ENCODE measurements at places on chromosomes 3 and 15. TPM values are rescaled to one million over a fixed set of nuclear protein-coding genes. Genes with fewer than 3 reads are reported as not detected.

Gene CYP1A1
- total RNA-seq = 0.41 TPM

Gene RTP4
- total RNA-seq = 0.90 TPM

Gene DAZL
- total RNA-seq = not detected

Gene MEF2A
- total RNA-seq = 175 TPM

Gene CEP152
- total RNA-seq = 1.7 TPM

Gene PLA2G4B
- 4.4 TPM for total RNA-seq

Gene GOLGA8R
- 2.4 TPM for total RNA-seq

Gene GHSR
- not detected for total RNA-seq

Gene NOX5
- 0.18 TPM for total RNA-seq

Gene ACTL6A
- total RNA-seq = 22.5 TPM

Gene ST8SIA2
- total RNA-seq = 12.2 TPM

Gene P2RY13
- 0.31 TPM for total RNA-seq

Gene CAMK2N2
- not detected for total RNA-seq

Gene COPG1
- 113 TPM for total RNA-seq

Gene CRABP1
- total RNA-seq = not detected

Gene BCHE
- total RNA-seq = 8.2 TPM

Gene MKRN2
- 45.8 TPM for total RNA-seq

Gene PPM1L
- total RNA-seq = 35.7 TPM

Gene A4GNT
- total RNA-seq = not detected

Gene GOLGA8G
- total RNA-seq = not detected

Gene CIB1
- 83.2 TPM for total RNA-seq

Gene TYRO3
- 3.1 TPM for total RNA-seq

Gene AMT
- 34.3 TPM for total RNA-seq

Gene HYAL1
- total RNA-seq = 120 TPM

Gene MUC4
- not detected for total RNA-seq

Gene GOLGA8M
- 2.5 TPM for total RNA-seq

Gene ISL2
- total RNA-seq = not detected

Gene MYO5C
- total RNA-seq = 3.3 TPM

Gene LRRIQ4
- total RNA-seq = not detected

Gene CFAP100
- total RNA-seq = not detected

Gene FANCD2OS
- total RNA-seq = not detected

Gene NANOGP8
- 0.52 TPM for total RNA-seq

Measured in heart right ventricle (tissue), 16 donors.